ENCODE measurements at places on chromosomes 11 and 22. TPM values are rescaled to one million over a fixed set of nuclear protein-coding genes. Genes with fewer than 3 reads are reported as not detected.
A peak's percentile ranks its signal among the peaks of the same experiment; 100 is the strongest.

Gene CLTCL1
- total RNA-seq, result 14.4 TPM

Gene SEPTIN3
- total RNA-seq, result 0.06 TPM

Gene TSGA10IP
- total RNA-seq, result not detected

Gene OSBP2
- 10.1 TPM for total RNA-seq

DNA sequence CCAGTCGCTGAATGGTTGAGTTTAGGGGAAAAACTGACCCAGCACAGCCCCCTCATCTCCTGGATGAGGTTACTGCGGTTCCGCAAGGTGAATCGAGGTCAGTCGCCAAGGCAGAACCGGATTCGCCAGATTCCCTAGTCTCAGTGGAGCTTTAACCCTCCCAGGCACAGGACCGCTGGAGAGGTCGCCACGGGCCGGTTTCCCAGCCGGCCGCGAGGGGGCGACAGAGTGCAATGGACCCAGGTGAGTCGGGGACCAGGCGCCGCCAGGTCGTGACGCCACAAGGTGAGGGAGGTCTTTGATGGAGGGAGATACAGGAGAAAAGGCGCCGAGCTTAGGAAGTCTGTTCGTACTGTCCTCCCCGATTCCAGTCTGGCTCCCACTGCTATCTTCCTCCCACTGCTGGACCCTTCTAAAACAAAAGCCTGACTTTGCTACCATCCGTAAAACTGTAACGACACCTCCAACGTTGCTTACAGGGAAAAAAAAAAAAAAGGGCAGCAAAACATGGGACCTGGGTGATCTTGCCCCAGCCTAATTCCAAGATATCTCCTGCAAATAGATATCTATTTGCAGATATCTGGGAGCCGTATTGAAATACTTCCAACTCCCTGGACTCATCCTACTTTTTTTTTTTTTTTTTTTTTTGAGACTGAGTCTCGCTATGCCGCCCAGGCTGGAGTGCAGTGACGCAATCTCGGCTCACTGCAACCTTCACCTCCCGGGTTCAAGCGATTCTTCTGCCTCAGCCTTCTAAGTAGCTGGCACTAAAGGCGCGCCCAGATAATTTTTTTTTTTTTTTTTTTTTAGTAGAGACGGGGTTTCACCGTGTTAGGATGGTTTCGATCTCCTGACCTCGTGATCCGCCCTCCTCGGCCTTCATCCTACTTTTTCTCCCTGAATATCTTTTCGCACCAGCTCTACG lies 1.4 kb upstream of the GGA1 start:
- peak; percentile 84 for DNase-seq

- DNase-seq, result no peak
Observed at GRCh38 chr11:119434591-119435330, 11.8 kb upstream of the THY1 start.

DNA sequence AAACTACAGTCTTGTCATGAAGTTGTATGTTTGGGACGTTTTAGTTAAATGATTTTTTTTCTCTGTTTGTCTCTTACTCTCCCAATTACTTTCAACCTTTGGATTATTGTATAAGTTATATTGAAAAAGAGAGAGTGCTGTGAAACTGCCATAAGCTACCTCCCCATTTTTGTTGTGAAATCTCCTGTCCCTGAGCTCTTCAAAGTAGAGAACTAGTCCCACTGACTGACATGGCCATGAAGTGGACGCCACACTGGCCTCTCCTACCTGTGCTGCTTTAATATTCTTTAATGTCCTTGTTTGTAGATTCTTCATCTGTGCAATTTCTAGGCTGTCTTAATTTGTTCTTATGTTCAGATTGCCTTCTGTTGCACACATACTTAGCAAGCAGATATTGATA lies 56.3 kb downstream of the PPFIA1 start:
- DNase-seq, result no peak

GRCh38 chr22:24503137-24503842 lies 8.2 kb downstream of the UPB1 start:
- DNase-seq, result peak; percentile 68

DNA sequence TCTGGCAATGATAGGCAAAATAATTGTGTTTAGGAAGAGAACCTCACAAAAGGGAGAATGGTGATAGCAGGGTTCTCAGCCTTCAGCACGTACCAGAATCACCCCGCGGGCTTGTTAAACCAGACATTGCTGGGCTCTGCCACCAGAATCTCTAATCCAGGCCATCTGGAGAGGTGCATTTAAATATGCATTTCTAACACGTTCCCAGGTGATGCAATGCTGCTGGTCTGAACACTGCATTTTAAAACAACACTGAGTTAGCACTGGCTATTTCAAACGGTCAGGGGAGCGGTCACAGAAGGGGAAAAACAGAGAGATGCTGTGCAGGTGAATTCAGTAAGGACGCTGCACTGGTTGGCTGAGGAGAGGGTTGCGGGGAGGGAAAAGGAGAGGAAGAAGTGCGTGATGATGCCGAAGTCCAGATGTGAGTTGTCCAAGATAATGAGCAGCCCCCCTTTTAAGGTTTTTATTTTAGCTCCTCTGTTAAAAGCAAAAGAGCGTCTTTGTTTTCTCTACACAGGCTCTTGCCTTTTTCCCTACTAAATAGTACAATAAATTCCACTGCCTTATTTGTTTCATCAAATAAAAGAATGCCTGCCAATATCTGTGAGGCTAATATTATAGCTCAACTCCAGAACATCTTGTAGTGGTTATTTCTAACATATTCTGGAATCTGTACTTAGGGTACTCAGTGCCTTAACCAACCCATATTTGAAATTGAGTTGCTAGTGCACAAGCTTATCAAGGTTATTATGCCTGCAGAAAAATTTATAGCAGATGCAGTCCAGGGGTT lies 109.6 kb upstream of the POU2AF2 start:
- DNase-seq, result no peak

DNA sequence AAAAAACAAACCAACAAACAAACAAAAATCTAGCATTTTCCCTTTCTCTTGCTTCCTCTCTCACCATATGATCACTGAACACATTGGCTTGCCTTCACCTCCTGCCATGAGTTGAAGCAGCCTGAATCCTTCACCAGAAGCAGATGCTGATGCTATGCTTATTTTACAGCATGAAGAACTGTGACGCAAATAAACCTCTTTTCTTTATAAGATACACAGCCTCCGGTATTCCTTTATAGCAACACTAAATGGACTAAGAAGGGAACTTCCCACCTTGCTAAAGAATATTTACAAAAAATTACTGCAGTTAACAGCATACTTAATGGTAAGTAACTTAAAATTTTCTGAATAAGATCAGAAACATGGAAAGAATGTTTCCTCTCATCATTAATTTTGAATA lies 27.7 kb upstream of the TEAD1 start:
- DNase-seq, result no peak

DNA sequence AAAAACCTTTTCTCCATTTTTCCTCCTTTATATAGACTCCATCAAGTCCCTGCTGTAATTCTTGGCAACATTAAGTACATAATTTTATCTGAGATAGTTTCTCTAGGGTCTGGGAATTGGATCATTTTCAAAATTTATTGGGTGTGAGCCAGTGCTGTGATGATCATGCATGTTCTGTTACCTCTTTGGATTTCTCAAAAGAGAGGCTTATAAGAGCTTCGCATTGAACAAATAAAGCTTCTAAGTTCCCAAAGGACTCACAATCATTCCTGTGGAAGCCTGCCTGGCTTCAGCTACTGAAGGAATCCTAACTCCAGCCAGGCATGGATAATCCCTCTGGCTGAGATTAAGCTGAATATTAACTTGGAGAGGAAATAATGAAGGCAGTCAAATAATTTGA lies 208.5 kb downstream of the RAB38 start:
- DNase-seq, result no peak

DNA sequence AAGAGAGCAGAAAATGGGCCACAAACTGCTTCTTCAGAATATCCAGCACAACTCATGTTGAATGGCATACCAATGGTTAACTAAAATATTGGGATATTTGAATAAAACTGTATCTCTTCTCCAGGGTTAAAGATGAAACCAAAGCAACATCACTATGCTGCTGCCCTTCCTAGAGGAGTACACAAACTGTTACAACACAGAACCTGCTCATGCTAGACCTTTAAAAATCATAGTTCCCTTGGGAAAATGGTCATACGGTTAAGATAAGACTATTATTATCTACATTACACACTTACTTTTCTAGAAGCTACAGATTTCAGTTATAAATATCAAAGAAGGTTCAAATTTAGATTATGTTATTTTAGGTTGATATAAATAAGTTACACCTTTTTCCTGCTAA lies 78.6 kb upstream of the TP53AIP1 start:
- no peak for DNase-seq

DNA sequence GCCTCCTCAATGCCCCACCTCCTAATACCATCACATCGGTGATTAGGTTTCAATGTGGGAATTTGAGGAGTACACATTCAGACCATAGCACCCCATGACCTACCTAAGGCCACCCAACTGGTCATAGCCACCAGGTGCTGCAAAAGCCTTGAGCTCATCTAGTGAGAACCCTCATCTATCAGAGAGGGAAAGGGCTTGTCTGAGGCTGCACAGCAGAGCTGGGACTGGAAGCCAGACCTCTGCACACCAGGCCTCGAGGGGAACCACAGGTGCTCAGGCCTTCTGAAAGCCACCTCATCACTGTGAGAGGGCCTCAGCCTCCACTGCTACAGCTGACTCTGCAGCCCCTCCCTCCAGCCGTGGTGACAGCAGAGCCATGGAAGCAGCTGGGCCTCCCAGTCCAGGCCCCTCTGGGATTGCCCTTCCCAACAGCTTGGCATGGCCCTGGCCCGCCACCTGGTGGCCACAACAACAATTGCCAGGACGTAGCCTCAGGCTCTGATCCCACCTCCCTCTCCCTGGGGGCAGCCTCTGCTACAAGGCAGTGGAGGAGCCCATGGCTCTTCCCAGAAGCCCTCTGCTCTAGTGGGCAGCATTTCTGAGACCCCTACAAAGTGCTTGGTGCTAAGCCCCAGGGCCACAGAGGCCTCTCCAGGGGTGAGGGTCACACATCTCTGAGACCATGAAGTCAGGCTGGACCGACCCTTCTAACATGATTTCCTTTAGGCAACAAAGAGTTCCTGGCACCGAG lies 41.0 kb upstream of the PRDM11 start:
- DNase-seq, result peak; percentile 81

DNA sequence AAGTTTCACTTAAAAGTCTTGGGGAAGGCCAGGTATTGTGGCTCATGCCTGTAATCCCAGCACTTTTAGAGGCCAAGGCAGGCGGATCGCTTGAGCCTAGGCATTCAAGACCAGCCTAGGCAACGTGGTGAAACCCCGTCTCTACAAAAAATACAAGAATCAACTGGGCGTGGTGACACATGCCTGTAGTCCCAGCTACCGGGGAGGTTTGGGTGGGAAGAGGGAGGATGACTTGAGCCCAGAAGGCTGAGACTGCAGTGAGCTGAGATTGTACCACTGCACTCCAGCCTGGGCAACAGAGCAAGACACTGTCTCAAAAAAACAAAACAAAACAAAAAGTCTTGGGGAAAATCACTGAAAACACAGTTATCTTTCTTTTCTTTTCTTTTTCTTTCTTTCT lies 15.4 kb upstream of the XBP1 start:
- no peak for DNase-seq

DNA sequence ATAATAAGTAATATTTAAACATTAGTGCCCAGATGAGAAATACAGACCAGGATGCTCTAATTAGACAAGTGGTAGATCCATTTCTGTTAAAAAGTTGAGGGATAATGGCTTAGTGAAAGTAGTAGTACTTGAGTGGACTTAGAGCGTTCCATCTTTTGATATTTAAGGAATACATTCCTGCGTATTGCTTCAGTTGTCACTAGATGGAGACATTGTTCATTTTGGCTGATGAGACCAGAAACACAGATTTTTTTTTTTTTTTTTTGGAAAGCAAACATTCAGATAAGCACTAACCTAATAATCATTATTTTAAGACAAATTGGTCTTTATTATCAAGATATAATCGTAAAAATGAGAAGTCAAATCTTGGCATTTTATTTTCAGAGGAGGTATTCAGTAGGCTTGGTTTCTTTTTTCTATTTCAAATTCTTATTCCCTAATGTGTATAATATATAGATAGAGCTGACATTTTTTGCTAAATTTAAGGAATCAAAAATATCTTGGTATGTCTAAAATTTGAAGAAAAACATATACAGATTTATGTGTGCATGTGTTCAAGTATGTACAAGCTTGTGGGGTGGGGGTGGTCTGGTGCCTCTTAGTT lies 92.9 kb downstream of the DYNC2H1 start:
- no peak for DNase-seq

DNA sequence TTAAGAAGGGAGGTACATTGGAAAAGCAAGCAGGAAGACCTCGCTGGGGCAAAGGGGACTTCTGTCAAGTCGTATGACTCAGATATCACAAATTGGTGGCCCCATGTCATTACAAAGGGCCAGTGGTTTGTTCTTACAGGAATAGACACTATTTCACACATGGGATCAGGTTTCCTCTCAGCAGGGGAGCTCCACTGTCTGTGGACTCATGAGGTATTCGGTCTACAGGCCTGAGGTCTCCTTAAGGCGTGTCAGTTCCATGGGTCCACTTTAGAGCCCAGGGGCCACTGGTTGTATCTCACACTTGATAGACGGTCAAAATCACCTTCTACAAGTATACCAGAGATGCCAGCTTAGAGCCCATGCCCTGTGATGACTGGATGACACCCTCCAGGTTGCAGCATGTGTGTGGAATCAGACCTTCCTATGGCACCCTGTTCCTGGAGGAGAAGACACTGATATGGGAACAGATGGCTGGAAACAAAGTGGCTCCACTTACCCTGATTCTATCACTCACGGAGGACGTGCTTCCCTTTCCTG lies 288.1 kb upstream of the B3GAT1 start:
- DNase-seq, result no peak

- DNase-seq, result no peak
Observed at GRCh38 chr11:108198833-108199232, 23.6 kb downstream of the NPAT start.

DNA sequence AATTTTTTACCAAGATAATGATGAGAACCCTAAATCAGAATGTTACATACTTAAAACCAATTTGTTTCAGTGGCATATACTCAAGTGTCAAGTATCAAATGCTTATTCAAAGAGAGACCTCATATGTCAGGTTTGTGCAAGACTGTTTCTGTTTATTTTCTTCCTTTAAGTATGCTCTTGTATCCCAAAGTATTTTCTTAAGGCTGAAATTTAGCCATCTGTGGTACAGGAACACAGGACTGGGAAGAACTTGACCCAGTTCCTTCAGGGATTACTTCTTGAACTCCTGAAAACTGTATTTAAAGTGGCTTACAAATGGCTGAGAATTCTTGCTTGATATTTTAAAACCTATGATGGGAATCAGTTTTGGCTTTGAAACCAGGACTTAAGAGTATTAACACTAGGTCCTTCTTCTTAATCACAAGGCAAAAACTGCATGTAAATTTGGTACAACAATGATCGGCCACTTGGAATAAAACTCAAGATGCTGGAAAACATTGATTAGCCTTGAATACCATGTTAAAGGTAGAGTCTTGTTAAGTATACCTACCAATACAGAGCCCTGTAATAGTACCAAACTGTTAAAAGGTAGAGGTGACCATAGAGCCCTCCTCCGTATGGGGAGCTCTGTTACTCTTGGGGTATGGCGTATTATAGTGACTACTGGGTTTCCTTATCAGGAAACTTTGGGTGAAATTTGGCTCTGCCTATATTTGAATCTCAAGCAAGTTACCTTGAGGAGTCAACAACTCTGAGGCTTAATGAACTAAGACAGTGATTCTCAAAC lies 95.9 kb downstream of the BLID start:
- no peak for DNase-seq

GRCh38 chr22:35838855-35839576 lies 121.3 kb downstream of the APOL5 start:
- peak; percentile 27 for DNase-seq

GRCh38 chr11:723120-723883 lies 17.3 kb downstream of the EPS8L2 start:
- no peak for DNase-seq

GRCh38 chr11:63843041-63843440 lies 4.1 kb downstream of the MARK2 start:
- no peak for DNase-seq

All from heart right ventricle (tissue), 16 donors.